ENCODE measurements at places on chromosomes 2 and 18. TPM values are rescaled to one million over a fixed set of nuclear protein-coding genes. Genes with fewer than 3 reads are reported as not detected.
A peak's percentile ranks its signal among the peaks of the same experiment; 100 is the strongest.

GRCh38 chr2:148594216-148594615, 50.3 kb upstream of the EPC2 start:
- no peak overlapping the region for H3K27ac ChIP-seq
- no peaks in the 10 kb centered on the region for H3K36me3 ChIP-seq
- H3K4me1 ChIP-seq, result no peaks in the 10 kb centered on the region

GRCh38 chr2:109144271-109144670, 15.3 kb downstream of the SH3RF3 start:
- no peaks in the 10 kb centered on the region for H3K27me3 ChIP-seq
- DNase-seq, result no peak
- H3K36me3 ChIP-seq, result no peaks in the 10 kb centered on the region
- no peak overlapping the region for H3K4me3 ChIP-seq
- H3K27ac ChIP-seq, result no peak overlapping the region

- no peak for DNase-seq
- H3K4me1 ChIP-seq, result no peaks in the 10 kb centered on the region
- H3K27ac ChIP-seq, result no peak overlapping the region
- no peak overlapping the region for H3K4me3 ChIP-seq
- H3K27me3 ChIP-seq, result no peaks in the 10 kb centered on the region
These were observed 146.8 kb downstream of the SEPTIN10 start for GRCh38 chr2:109466674-109467575.

GRCh38 chr18:50096766-50097435, 98.0 kb downstream of the MYO5B start:
- H3K4me3 ChIP-seq, result no peak overlapping the region
- H3K36me3 ChIP-seq, result no peaks in the 10 kb centered on the region
- H3K27ac ChIP-seq, result no peak overlapping the region
- DNase-seq, result no peak
- H3K4me1 ChIP-seq, result peaks cover 6% of the 10 kb centered on the region

GRCh38 chr2:67604360-67604759, 207.2 kb downstream of the ETAA1 start:
- H3K4me1 ChIP-seq, result no peaks in the 10 kb centered on the region
- no peak overlapping the region for H3K4me3 ChIP-seq
- H3K27me3 ChIP-seq, result no peaks in the 10 kb centered on the region
- DNase-seq, result no peak
- H3K36me3 ChIP-seq, result no peaks in the 10 kb centered on the region

DNA sequence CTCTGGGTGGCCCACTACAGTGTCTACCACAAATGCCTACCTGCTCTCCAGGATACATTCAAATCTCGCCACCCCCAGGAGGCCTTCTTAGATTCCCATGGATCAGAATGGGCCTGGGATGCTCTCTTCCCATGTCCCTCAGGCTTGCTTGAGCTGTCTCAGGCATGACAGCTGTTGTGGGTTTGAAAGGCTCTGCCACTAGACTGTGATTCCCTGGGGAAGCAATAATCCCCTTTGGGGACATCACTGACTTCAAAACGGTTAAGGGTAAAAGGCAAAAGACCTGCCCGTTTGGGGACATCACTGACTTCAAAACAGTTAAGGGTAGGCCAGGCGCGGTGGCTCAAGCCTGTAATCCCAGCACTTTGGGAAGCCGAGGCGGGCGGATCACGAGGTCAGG, 35.8 kb upstream of the ZNF516 start:
- peaks cover 9% of the 10 kb centered on the region for H3K4me1 ChIP-seq
- no peak overlapping the region for H3K27ac ChIP-seq
- no peak overlapping the region for H3K4me3 ChIP-seq
- no peak for DNase-seq
- no peaks in the 10 kb centered on the region for H3K36me3 ChIP-seq

DNA sequence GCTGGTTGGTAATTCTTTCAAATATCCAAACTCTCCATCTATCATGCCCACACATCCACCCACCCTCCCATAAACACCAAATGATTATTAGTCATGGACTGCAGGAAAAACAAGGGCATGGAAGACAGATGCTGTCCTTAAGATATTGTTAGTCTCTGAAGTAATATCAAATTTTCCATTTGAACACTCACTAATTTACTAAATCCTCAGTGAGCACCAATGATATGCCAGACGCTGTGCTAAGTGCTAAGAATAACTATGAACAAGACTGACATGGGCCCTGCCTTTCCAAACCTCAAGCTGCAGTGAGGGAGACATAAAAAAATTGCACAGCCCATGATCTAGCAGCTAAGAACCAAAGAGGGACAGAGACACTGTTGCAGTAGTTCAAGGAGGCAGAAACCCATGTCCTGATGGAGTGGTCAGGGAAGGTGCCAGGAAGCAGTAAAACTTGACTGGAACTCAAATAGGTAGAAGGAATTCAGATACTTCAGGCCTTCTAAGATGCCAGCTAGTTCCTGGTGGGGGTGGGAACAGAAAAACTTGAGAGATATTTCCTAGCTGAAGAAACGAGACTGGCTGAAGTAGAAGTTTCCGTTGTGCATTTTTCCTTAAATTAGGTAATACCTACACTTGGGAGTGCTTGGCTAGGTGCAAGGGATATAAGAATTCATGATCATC, 182.1 kb downstream of the OSR1 start:
- H3K4me1 ChIP-seq, result no peaks in the 10 kb centered on the region
- H3K4me3 ChIP-seq, result no peak overlapping the region

GRCh38 chr2:104856086-104856972, 2.4 kb downstream of the POU3F3 start:
- peak; percentile 76 for DNase-seq
- H3K4me1 ChIP-seq, result peaks cover 56% of the 10 kb centered on the region
- H3K36me3 ChIP-seq, result no peaks in the 10 kb centered on the region
- no peak overlapping the region for H3K4me3 ChIP-seq

DNA sequence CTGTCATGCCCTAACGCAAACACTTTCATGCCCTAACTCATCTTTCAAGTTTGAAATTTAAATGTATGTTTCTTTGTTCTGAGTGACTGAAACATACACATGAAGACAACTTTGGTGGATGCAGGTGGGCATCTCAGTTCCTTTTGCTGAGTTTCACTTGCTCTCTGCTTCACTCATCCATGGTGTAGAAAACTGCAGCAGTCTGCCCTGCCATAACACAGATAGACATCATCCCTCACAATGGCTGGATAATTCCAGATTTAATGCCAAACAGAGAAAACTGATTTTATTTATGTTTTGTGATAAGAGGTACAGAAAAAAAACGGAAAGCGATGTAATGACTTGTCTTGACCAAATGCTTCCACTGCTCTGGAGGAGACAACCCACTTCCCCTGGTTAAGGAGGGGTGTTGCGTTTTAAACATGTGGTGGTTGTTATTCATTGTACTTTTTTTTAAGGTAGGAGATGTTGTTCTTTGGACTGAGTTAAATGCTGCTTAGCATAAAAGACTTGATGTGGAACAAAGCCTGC, 70.4 kb downstream of the RHBDD1 start:
- H3K27me3 ChIP-seq, result no peaks in the 10 kb centered on the region
- H3K4me3 ChIP-seq, result peak overlapping the region; percentile 60
- peaks cover 91% of the 10 kb centered on the region for H3K4me1 ChIP-seq
- DNase-seq, result peak; percentile 87

- no peaks in the 10 kb centered on the region for H3K27me3 ChIP-seq
- DNase-seq, result no peak
- no peaks in the 10 kb centered on the region for H3K36me3 ChIP-seq
- H3K4me1 ChIP-seq, result no peaks in the 10 kb centered on the region
- no peak overlapping the region for H3K27ac ChIP-seq
- no peak overlapping the region for H3K4me3 ChIP-seq
These were observed 39.7 kb upstream of the GRP start for GRCh38 chr18:59180150-59180845.

GRCh38 chr18:24546307-24546706, 85.9 kb downstream of the HRH4 start:
- no peaks in the 10 kb centered on the region for H3K4me1 ChIP-seq
- no peak overlapping the region for H3K27ac ChIP-seq
- H3K4me3 ChIP-seq, result no peak overlapping the region
- DNase-seq, result no peak
- no peaks in the 10 kb centered on the region for H3K36me3 ChIP-seq

DNA sequence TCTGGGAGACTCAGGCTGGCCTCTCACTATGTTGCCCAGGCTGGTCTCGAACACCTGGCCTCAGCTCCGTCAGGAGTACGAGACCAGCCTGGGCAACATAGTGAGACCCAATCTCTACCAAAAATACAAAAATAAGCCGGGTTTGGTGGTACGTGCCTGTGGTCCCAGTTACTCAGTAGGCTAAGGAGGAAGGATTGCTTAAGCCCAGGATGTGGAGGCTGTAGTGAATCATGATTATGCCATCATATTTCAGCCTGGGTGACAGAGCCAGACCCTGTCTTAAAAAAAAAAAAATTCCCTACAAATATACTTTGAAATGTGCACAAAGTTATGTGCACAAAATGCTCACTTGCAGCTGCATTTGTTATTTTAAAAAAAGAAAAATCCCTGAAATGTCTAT, 26.3 kb upstream of the AGAP1 start:
- H3K36me3 ChIP-seq, result no peaks in the 10 kb centered on the region
- H3K4me3 ChIP-seq, result no peak overlapping the region

DNA sequence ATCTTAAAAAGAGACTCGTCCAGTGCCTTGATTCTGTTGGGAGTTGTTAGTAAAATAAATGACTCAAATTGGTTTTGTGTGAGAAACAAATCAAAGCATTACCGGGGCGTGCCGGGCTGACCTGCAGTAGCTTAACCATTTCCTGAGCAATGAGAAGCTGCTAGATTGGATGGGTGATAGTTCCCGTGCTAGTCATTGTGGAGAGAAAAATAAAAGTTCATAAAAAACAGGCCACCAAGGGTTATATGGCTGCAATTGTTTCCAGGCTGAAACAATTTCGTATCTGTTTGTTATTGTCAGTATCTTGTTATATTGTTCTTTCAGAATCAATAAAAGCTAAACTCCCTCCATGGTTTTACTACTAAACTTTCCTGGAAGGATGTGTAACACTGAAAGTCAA, 314.4 kb downstream of the MTX2 start:
- H3K4me1 ChIP-seq, result no peaks in the 10 kb centered on the region
- no peaks in the 10 kb centered on the region for H3K36me3 ChIP-seq
- no peak overlapping the region for H3K4me3 ChIP-seq
- DNase-seq, result no peak

- peaks cover 66% of the 10 kb centered on the region for H3K4me1 ChIP-seq
- DNase-seq, result peak; percentile 49
- H3K4me3 ChIP-seq, result no peak overlapping the region
- H3K27me3 ChIP-seq, result no peaks in the 10 kb centered on the region
- H3K27ac ChIP-seq, result peak overlapping the region; percentile 67
- no peaks in the 10 kb centered on the region for H3K36me3 ChIP-seq
These were observed 63.4 kb upstream of the PELI1 start for GRCh38 chr2:64207573-64207972.

- H3K4me3 ChIP-seq, result peak overlapping the region; percentile 86
- no peaks in the 10 kb centered on the region for H3K36me3 ChIP-seq
- no peaks in the 10 kb centered on the region for H3K27me3 ChIP-seq
- H3K27ac ChIP-seq, result no peak overlapping the region
These were observed 825 bp downstream of the THUMPD2 start for GRCh38 chr2:39778233-39778632.

DNA sequence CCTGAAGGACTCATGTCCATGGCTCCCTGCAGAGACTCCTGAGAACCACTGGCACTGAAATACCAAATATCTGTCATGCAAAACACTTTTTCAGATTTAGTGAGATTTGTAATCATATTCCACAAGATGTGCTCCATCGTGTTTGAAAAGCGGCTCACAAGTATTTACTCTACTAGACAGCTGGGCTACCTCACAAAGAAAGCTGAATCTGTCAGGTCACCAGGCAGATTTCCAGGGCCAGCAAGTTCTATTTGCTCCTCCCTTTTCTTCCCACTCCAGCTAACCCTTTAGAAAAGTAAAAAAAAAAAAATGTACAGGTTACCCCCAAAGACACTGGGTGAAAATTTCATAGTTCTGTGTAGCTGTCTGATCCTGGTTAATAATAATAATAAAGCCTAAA, 22.9 kb downstream of the WIPF1 start:
- no peaks in the 10 kb centered on the region for H3K27me3 ChIP-seq
- H3K4me1 ChIP-seq, result peaks cover 6% of the 10 kb centered on the region
- H3K4me3 ChIP-seq, result no peak overlapping the region
- no peaks in the 10 kb centered on the region for H3K36me3 ChIP-seq
- H3K27ac ChIP-seq, result peak overlapping the region; percentile 55

- H3K4me3 ChIP-seq, result peak overlapping the region; percentile 77
- no peaks in the 10 kb centered on the region for H3K27me3 ChIP-seq
- no peaks in the 10 kb centered on the region for H3K36me3 ChIP-seq
These were observed 619 bp downstream of the GALM start for GRCh38 chr2:38666556-38666910.

DNA sequence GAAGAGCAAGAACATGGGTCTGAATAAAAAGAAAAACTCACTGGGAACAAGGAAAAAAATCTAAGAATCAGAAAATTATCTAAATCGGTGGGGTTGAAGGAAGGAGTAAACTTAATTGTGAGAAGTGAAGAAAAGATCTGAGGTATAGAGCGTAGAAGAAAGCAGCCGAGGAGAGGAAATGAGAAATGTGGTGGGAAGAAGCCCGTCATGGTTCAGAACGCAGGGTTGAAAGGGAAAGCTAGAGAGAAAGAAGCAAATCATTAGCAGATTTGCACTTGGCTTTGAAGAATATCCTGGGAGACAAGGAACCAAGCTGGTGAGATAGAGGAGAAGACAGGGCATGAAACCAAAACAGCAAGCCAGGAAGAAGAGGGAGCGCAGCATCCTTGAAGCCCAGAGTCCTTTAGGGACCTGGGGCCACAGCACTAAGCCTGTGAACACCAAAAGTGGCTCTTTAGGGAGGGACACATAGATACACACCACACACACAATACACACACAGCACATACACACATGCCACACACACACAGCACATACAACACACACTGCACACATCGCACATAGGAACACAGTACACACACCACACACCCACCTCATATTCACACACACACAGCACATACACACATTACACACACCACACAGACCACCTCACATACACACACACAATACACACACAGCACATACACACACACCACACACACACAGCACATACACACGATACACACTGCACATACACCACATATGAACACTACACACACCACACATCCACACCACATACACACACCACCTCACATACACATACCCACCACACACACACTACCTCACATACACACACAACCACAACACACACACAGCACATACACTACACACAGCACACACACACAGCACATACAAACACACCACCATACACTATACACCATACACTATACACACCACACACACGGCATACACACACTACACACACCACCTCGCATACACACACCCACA, 274.6 kb downstream of the ETAA1 start:
- H3K4me1 ChIP-seq, result no peaks in the 10 kb centered on the region
- H3K27me3 ChIP-seq, result no peaks in the 10 kb centered on the region
- no peak overlapping the region for H3K4me3 ChIP-seq
- no peak overlapping the region for H3K27ac ChIP-seq

Gene AFF3
- total RNA-seq, result 830 TPM

Gene ATG9A
- 65.5 TPM for total RNA-seq

Gene FBXO15
- 3.7 TPM for total RNA-seq

Gene ELOA2
- total RNA-seq, result not detected

Gene HAAO
- 21.0 TPM for total RNA-seq

Gene POTEC
- not detected for total RNA-seq

Gene VWA3B
- not detected for total RNA-seq

Gene INHBB
- not detected for total RNA-seq

Gene MC4R
- not detected for total RNA-seq

All from B cell (primary cell).